ENCODE measurements at places on chromosomes 5 and 9.

GRCh38 chr5:157556615-157557418 is 18.8 kb downstream of the ADAM19 start:
- DNase-seq: no peak

DNA sequence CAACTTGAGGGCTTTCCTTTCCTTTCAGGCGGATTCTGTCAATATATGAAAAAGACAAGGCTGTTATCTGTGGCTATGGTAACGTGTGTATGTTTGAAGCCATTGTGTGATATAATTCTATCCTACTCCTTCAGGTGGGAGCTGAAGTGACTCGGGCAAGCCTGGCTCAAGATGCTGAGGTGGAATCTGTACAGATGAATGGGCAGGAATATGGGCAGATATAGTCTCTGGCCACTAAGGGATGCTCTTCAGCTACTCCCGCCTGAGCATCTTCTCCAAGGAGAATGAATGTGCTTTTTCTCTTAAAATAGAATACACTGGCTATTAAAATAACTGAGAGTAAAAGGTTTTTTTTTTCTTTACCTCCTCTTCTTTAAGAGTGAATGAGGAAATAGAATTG is 244.8 kb downstream of the ADGRV1 start:
- DNase-seq: no peak

- peak; percentile 86 for DNase-seq
These were observed 174.9 kb downstream of the ROR2 start for GRCh38 chr9:91775011-91775707.

- no peak for DNase-seq
These were observed 42.9 kb upstream of the TRIM32 start for GRCh38 chr9:116644091-116644688.

- DNase-seq: no peak
These were observed 532.9 kb downstream of the ANXA1 start for GRCh38 chr9:73684601-73685000.

DNA sequence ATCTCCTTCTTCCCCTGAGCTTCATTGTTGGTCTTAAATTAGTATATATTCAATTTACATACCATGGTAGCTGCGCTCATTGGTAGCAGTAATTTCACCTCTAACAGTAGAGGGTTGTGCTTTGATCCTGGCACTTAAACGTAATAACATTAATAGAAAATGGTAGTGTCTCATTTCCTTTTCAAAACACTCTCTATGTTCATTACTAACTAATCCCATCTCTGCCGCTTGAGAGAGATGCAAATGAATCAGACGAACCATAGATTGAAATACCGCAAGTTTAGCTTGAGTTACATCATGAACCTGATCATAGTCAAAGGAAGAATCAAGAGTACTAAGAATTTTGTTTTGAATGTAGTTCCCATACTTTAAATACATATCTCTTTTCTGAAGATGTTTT is 2.2 kb downstream of the THBS4 start:
- DNase-seq: no peak

- no peak for DNase-seq
These were observed 9.8 kb downstream of the BRD3 start for GRCh38 chr9:134057751-134058701.

GRCh38 chr9:94882966-94883641 is 156.6 kb downstream of the AOPEP start:
- no peak for DNase-seq

GRCh38 chr5:151923866-151924476 is 680 bp downstream of the GLRA1 start:
- peak; percentile 27 for DNase-seq

GRCh38 chr5:10543585-10544040 is 20.3 kb upstream of the ANKRD33B start:
- DNase-seq: peak; percentile 67

- DNase-seq: no peak
These were observed 354.3 kb downstream of the KCTD16 start for GRCh38 chr5:144525000-144525399.

GRCh38 chr5:77957516-77957915 is 181.4 kb upstream of the TBCA start:
- no peak for DNase-seq

- DNase-seq: no peak
These were observed 93.9 kb downstream of the SETX start for GRCh38 chr9:132260846-132261245.

DNA sequence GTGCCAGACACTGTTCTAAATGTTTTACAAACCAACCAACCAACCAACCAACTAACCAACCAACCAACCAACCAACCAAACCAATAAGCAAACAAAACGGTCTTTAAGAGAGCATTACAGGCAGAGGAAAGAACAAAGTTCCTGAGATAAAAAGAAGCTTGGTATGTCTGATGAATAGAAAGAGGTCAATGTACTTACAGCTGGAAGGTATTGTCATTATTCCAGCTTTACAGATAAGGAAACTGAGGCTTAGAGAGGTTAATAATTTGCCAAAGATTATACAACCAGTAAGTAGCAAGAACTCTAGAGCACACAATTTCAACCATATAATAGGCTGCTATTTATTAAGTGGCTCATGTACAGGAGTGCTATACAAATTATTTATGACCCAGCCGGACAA is 29.6 kb downstream of the C9orf57 start:
- DNase-seq: no peak

DNA sequence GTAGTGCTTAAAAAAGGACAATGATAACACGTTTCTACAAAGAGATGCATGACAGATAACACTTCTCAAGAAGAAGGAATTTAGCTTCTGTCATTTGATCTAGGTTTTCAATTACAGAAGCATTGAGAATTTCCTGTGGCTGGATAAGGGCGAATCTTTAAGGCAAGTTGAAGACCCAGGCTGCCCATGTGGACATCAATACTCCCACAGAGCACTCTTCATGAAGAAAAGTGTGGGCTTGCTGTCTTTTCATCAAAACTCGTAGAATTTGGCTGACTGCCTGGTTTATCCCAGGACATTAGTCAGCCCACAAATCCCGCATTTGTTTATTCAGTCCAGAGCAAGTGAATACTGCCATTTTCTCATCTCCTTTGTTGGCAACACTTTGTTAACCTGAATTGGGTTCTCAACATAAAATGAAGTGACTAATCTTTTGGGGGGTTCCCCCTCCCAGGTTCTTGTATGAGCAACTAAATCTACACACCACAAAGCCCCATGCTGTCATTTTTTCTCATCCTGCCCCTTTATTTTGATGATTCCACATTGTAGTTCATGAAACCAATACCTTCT is 43.4 kb upstream of the CDKN2B start:
- DNase-seq: no peak

DNA sequence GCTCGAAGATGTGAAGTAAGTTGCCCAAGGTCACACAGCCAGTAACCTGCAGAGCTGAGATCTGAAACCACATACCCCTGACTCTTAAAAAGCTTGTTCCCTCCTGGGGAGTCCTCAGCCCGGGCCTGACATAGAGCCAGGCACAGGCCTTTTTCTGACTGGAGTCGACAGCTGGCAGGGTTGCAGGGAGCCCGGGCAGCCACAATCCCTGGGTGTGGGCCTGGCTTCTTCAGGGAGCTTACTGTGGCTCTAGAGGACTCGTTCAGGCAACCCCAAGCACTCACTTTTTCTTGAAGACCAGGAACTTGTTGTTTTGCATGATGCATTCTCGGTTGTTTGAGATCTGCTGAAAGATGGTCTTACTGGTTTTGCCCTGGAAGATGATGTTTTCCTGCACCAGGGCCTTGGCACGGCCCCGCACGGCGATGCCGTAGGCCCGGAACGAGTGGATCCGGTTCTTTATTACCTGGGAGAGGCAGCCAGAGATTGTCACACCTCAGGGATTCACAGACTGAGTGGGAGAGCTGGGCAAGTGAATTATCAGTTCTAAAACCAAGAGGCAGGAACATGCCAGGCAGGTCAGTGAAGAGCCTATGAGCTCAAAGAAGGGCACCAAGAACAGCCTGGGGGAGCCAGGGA is 30.0 kb downstream of the POLR1E start:
- DNase-seq: no peak

DNA sequence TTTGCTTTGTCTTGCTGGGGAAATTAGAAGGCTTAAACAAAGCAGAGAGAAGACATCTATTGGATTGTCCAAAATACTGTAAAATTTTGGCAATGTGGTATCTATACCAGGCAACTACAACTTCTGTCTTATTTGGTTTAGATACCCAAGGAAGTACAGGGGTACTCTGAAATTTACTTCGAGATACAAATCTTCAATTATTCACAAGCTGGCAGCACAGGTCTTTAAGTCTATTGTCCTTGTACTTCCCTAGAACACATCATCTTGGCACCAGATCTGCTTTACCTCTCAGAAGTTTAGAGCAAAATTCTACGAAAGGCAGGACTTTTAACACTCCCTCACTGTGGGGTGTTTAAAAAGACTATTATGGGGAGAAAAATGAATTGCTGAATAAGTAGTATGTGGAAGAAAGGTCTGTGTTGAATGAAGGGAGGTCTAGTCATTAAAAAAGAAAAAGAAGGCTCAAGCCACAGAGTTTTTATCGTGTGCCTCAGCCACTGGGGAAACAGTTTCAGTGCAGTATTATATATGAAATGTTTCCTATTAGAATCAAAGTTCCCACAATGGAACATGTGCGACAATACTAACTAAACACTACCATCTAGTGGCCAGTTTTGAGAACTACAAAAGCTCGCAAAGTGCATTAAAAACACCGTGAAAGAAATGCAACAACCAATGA is 93.7 kb downstream of the PDE4D start:
- DNase-seq: peak; percentile 79

DNA sequence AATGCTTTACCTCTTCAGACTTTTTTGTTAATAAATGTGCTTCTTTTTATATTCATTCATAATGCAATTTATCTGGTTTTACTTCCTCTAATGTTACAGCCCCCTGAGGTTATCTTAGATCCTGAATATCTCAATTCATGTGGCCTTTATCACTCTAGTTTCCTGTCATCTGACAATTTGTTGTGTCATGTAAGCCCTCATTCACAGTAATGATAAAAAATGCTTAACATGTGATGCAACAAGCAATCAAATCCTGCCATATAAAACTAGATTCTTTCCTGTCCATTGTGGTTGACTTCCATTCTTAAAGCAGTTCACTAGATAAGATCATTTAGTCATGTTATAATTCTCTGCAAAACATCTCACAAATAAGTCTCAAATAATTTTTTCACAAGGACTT is 991.2 kb upstream of the ACO1 start:
- DNase-seq: peak; percentile 62

- no peak for DNase-seq
These were observed 574.2 kb downstream of the RAB3C start for GRCh38 chr5:59157068-59157467.

DNA sequence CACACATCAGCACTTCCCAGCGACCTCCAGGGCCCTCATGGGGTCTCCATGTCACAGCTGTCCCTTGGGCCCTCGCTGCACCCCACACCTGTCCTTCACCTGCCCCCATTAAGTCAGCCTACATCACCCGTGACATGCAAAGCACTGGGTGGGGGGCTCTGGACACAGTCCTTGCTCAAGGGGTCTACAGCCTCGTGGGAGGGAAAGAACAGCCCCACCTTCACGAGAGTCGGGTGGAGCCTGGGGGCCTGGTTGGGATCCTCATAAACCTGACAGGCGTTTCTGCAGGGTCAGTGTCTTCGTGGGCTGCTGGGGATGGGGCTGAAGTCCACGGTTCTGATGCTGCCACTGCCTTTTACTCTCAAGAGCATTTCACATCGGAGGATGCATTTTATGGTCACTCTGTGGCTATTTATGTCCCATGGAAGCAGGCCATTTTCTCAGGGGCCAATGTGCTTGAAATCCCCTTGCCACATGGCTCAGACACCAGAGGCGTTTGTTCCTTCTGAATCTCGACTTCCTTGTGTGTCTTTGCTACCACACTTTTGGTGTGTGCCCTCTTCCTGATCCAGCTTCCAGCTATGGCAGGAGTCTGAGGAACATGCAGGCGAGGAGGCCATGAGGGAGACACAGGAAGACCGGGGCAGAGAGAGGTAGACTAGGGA is at the start of gene OR2V1:
TSS of gene OR2V1 (minus strand) at position 338 of the 665 bp plus-strand sequence. CDS start 5,865 bp downstream, outside the sequence.
- no peak for DNase-seq

GRCh38 chr9:108803428-108804065 is 52.2 kb downstream of the ACTL7B start:
- DNase-seq: no peak

DNA sequence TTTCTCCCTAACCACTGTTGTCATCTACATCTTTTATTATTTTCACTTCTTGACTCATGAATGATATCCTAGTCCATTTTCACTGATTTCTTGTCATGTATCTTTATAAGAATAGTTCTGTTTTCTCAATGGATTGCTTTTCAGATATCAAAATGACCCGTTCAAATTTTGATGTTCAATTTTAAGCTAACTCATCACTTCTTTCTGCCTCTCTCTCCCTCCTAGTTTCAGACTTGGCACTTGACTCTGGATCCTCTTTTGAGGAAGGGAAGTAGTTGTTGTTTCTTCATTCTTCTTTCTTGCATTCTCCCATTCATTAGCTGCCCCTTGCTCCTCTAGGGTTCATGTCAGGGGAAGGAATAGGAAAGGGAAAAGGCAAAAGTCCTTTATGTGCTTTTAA is 23.7 kb downstream of the CSNK1G3 start:
- DNase-seq: no peak

- no peak for DNase-seq
These were observed 32.3 kb downstream of the SERINC5 start for GRCh38 chr5:80223561-80223960.

GRCh38 chr9:134940236-134941208 is 22.8 kb upstream of the FCN1 start:
- no peak for DNase-seq

GRCh38 chr9:137428841-137429545 is 5.8 kb downstream of the NOXA1 start:
- DNase-seq: no peak

DNA sequence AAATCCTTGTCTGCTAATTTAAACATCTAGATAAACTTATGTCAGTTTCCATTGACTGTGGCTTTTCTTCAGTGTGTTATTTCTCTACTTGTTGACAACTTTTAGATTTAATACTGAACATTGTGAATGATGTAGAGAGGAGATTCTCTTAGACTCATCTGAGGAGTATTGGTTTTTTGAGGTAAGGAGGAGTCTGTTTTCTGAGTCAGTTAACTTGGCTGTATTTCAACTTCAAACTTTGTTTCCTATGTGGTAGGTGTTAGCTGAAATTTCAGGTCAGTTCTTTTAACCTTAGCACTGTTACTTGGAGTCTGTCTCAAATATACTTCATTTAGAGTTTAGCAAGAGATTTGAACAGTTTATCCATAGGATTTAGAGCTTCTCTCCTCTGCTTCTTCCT is 67.9 kb downstream of the XRCC4 start:
- DNase-seq: no peak

DNA sequence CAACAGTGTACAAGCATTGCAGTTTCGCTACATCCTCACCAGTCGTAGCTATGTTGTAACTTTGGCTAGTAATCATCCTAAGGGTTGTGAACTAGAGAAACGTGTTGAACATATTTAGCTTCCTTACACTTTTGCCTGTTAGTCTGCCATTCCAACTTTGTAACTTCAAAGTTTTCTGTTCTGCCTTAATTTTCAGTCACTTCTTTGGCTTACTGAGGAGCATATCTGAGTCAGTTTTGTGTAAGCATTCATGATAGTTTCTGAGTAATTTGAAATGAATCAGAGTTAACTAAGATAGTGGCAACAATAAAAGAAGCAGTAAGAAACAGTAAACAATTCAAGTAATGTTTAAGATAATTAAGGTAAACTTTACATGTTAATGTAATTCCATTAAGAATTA is 58.9 kb upstream of the MCCC2 start:
- no peak for DNase-seq

Data from hematopoietic multipotent progenitor cell treated with erythropoietin and hydrocortisone succinate and interleukin-3 and kit ligand, for 4 days (in vitro differentiated cells).